ENCODE measurements at places on chromosomes 1 and 21. TPM values are rescaled to one million over a fixed set of nuclear protein-coding genes. Genes with fewer than 3 reads are reported as not detected.

- no peak for DNase-seq
These were observed 270.0 kb upstream of the ZRANB2 start for GRCh38 chr1:71350805-71351204.

GRCh38 chr1:202230061-202230938 is 36.7 kb downstream of the LGR6 start:
- no peak for DNase-seq

- no peak for DNase-seq
These were observed 2.9 kb downstream of the ADAMTS1 start for GRCh38 chr21:26842300-26842699.

Gene LYPD8
- not detected for total RNA-seq

Gene COL24A1
- not detected for total RNA-seq

Gene STIL
- 26.4 TPM for total RNA-seq

Gene CFAP74
- total RNA-seq, result not detected

Gene FCER1A
- not detected for total RNA-seq

Gene MNDA
- not detected for total RNA-seq

Gene TAF13
- 25.1 TPM for total RNA-seq
